ENCODE measurements at places on chromosomes 2 and 18.

- ATAC-seq, result no peak
Observed at GRCh38 chr18:41326311-41326710, 628.7 kb upstream of the PIK3C3 start.

DNA sequence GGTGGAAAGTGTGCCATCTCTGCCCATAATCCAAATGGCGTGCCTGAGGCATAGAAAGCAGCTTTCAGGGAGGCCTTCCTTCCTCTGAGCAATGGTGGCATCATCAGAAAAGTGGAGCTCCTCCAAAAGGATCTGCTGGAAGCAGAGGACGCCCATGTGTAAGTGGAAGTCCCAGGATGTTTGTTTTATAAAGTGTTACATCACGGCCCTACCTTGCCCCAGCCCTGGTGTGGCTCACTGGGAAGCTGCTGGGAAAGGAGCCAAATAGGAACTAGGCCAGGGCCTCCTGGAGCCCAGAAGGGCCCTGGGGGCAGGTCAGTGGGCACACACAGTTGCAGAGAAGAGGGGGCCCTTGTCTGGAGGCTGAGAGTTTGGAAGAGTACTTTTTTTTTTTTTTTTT, 4.2 kb upstream of the ODC1 start:
- ATAC-seq, result peak; percentile 69

- no peak for ATAC-seq
Observed at GRCh38 chr2:16201848-16202247, 261.5 kb downstream of the MYCN start.

GRCh38 chr2:181307203-181307991, 149.8 kb upstream of the ITGA4 start:
- ATAC-seq, result no peak

DNA sequence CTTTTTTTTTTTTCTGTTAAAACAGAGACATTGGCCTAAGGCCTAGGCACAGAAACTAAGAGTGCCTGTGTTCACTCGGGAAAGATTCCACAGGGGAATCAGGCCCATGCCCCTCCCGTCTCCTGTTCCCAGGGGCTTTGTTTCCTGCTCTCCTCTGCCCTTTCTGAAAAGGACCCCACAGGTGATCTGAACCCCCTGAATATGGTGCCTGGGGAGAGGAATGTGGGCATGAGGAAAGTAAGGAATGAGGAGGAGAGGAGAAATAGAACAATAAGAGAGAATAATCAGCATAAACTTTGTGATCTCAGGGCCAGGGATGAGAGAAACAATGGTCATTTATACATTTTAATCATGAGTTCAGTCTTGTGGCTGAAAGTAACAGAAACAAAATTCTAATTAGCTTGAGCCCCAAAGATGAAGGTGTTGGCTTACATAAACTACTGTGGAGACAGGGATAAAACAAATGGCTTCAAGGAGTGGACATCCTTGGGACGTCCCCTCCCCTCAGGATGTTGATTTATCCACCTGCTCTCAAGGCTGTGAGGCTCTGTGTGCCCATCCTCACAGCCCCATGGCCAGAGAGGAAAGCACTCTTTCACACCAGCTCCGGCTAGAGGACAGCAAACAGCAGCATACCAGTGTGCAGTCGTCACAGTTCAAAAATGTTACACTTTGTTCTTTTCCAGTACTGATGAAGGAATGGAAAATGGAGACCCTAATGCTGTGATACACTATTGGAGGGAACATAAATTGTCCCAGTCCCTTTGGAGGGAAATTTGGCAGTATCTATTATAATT, 46.4 kb upstream of the MRPL33 start:
- no peak for ATAC-seq

GRCh38 chr2:73944714-73945113, 18.0 kb downstream of the DGUOK start:
- no peak for ATAC-seq

GRCh38 chr2:33059471-33060156, 112.9 kb downstream of the LTBP1 start:
- no peak for ATAC-seq

Measured in esophagus mucosa (tissue), 1 donor.